DND-41 (cell line): ENCODE measurements at places on chromosomes 4 and X.

DNA sequence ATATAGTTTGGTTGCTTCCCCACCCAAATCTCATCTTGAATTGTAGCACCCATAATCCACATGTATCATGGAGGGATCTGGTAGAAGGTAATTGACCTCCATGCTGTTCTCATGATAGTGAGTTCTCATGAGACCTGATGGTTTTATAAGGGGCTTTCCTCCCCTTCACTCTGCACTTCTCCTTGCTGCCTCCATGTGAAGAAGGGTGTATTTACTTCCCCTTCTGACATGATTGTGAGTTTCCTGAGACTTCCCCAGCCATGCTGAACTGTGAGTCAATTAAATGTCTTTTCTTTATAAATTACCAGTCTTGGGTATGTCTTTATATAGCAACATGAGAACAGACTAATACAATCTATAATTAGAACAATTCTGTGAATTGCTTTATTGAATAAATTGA, 11.9 kb upstream of the DCAF4L1 start:
- DNase-seq = no peak

DNA sequence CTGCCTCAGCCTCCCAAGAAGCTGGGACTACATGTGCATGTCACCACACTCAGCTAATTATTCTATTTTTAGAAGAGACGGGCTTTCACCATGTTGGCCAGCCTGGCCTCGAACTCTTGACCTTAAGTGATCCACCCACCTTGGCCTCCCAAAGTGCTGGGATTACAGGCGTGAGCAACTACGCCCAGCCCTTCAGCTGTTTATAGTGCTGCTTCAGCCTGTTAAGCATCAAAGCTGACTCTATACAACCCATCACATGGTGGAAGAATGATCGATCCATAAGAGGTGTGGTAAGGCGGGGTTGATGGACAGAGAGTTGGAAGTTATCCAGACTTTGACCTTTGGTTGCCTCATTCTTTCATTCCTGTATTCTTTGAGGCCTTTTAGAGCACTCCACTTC, 56.2 kb upstream of the RAPGEF2 start:
- DNase-seq = no peak

GRCh38 chrX:65871671-65872311, 168.1 kb downstream of the VSIG4 start:
- peak; percentile 58 for DNase-seq

GRCh38 chr4:100823066-100823992, 305.5 kb upstream of the EMCN start:
- DNase-seq = no peak

- no peak for DNase-seq
These were observed 336.4 kb downstream of the ARHGAP10 start for GRCh38 chr4:148068065-148068911.

- no peak for DNase-seq
These were observed 13.0 kb downstream of the TRAPPC2 start for GRCh38 chrX:13721371-13721770.

DNA sequence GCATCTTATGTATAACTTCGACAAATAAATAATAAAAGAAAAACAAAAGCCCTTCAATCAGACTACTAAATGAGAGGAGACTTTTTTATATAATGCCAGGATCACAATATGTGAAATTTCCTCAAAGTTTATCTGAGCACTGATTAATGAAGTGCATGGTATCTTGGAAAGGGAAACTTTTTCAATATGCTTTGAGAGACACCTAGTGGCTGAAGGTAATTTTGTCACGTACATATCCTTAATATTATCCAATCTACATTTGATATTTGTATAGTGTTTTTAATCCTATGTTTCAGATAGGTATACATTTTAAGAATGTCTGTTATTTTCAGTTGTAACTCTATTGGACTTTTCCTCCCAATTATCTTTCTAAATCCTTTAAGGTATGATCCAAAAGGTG, 146.8 kb downstream of the KLHL4 start:
- DNase-seq = no peak

- no peak for DNase-seq
These were observed 468.5 kb downstream of the IQCM start for GRCh38 chr4:149347139-149347538.
